NCI-H510A (cell line): ENCODE measurements at places on chromosomes 12 and 14.

DNA sequence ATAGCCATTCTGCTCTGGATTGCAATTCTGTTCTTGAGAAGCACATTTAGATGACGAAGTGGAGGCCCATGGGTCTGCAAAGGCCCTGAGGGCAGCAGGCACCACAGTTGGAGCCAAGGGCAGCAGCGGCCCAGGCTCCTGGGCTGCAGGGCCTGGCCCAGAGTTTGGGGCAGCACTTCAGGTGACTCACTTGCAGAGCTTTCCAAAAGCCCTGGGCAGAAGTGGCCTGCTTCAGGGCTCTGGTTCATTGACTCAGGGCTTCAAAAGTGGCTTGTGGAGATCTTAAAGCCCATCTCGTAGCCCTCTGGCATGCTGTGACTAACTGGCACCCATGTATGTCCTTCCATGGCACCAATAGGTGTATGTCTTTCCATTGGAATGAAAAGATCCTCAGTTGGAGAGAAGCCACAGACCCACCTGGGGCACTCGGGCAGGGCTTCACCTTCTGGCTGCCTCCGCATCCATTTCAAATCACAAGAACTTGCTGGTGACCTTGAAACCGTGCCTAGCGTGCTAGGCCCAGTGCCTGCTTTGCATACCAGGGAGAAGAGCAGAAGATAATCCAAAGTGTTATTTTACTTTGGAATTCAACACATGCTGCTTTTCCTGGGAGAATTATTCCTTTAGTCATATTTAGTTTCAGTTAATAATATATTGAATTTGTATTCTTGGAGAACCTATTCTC is 106.7 kb downstream of the PRMT8 start:
- DNase-seq: no peak

- no peak for DNase-seq
Observed at GRCh38 chr14:102363182-102363943, 622 bp downstream of the TECPR2 start.

- DNase-seq: no peak
Observed at GRCh38 chr12:41188058-41188840, at the start of gene PDZRN4. Gene PDZRN4 (plus strand): TSS chr12:41188320.

- no peak for DNase-seq
Observed at GRCh38 chr12:14892726-14893505, 7.3 kb upstream of the MGP start.

GRCh38 chr14:21145437-21145836 is 10.4 kb downstream of the OR5AU1 start:
- DNase-seq: no peak

DNA sequence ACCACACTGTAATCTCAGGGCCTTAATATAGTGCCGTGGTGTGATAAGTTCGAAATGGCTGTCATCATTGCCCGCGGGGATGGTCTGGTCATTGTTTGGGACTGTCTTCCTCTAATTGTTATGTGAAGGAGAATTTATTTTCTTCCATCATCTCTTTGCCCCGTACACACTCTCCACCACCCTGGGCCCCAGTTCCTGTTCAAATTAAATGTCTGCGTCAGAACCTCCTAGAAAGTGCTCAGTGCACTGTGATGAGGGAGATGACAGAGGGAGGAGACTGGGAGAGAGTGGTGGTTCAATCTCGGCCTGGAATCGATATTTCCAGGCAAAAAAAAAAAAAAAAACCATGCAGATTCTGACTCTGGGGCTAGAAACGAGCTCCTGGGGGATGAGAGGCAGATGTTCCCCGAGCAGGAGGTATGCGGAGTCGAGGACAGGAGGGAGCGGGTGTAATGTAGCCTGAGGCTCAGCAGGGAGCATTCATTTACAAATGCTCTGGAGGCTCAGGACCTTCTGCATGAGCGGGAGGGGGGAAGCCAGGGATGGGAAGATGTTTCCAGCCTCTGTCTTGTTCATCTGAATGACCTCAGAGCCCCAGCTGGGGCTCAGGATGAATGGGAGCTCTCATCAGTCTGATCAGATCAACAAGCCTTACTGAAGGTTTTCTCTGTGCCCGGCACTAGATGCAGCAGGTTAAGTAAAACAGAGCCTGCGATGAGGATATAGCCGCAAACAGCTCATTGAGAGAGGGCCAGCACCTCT is 219.5 kb downstream of the TBX5 start:
- DNase-seq: no peak
